ENCODE measurements at places on chromosomes 6 and 20. TPM values are rescaled to one million over a fixed set of nuclear protein-coding genes. Genes with fewer than 3 reads are reported as not detected.

The ZNF341 gene
- 3.7 TPM for total RNA-seq

The TBXT gene
- total RNA-seq = not detected

The CUL7 gene
- 6.5 TPM for total RNA-seq

The LY86 gene
- not detected for total RNA-seq

The SASH1 gene
- 2.7 TPM for total RNA-seq

The TTLL9 gene
- 0.10 TPM for total RNA-seq

The PTGIS gene
- not detected for total RNA-seq

The EPPIN gene
- total RNA-seq = not detected

The PGC gene
- total RNA-seq = 0.08 TPM

The VSX1 gene
- total RNA-seq = 0.99 TPM

The SYNDIG1 gene
- 1.6 TPM for total RNA-seq

The HLA-DRB5 gene
- total RNA-seq = not detected

The MROH8 gene
- 1.3 TPM for total RNA-seq

The PPP1R14C gene
- total RNA-seq = 2.8 TPM

The SLC35D3 gene
- total RNA-seq = 0.05 TPM

The LSM2 gene
- 59.0 TPM for total RNA-seq

The DOK5 gene
- total RNA-seq = not detected

The LRP11 gene
- 34.5 TPM for total RNA-seq

The PLG gene
- not detected for total RNA-seq

The TMX4 gene
- 19.7 TPM for total RNA-seq

The UNC5CL gene
- 0.76 TPM for total RNA-seq
